Stimulated activated CD4-positive, alpha-beta T cell treated with anti-CD3 and anti-CD28 coated beads, Interleukin-4, amount 100 ng/mL, for 1 hour (primary cell): ENCODE measurements at places on chromosomes 6 and 20.
A peak's percentile ranks its signal among the peaks of the same experiment; 100 is the strongest.

- no peak for DNase-seq
Measured at GRCh38 chr20:57223648-57224489, 42.6 kb downstream of the BMP7 start.

- DNase-seq, result no peak
Measured at GRCh38 chr20:10268636-10269035, 50.0 kb downstream of the SNAP25 start.

DNA sequence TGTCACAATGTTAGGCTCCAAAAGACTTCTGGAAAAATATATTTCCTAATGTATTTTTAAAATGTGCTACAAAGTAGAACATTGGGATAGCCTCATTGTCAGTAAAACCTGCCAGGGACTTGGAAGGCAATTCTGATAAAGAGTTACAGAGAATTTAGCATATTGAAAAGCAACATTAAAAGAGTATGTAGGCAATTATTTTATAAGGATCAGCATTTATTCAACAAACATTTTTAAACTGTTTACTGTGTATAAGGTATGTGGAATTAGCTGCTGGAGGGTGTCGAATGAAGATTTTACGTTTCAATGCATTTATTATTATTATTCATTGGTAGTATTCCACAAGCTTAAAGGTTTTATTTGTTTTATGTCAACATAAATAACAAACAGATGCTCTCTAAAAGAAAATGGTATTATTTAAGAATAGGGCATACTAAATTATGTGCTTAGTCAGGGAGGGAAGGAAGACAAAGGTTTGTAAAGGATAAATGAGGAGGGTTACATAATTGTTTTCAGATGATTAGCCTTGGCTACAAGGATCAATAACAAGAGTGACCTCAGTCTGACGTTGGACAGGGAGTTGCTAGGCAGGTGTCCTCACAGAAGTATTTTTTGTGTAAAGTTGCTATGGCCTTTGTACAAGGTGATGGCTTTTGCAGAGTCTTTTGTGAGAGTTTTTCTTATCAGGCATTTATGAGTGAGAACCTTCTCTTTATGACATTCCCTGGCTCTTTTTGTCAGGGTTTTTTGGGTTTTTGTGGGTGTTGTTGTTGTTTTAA lies 313.4 kb upstream of the PLCB4 start:
- DNase-seq, result no peak

- DNase-seq, result peak; percentile 72
Measured at GRCh38 chr6:25223490-25223991, 55.6 kb upstream of the CARMIL1 start.

GRCh38 chr6:43936476-43936875 lies 166.5 kb downstream of the VEGFA start:
- DNase-seq, result no peak

DNA sequence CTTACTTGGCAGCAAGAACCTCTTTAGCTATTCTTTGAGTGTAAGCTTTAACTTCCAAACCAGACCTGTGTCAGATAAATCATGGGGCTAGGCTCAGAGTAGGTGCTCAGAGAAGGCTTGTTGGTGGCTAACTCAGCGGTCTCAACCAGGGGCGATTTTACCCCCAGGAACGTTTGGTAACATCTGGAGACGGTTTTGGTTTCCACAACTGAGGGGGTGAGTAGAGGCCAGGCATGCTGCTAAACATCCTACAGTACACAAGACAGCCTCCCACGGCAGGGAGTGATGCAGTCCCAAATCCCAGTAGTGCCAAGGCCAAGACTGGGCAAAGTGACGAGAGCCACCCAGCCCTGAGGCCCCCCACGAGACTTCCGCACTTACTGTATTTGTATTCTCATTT lies 59.2 kb downstream of the RAB44 start:
- no peak for DNase-seq

DNA sequence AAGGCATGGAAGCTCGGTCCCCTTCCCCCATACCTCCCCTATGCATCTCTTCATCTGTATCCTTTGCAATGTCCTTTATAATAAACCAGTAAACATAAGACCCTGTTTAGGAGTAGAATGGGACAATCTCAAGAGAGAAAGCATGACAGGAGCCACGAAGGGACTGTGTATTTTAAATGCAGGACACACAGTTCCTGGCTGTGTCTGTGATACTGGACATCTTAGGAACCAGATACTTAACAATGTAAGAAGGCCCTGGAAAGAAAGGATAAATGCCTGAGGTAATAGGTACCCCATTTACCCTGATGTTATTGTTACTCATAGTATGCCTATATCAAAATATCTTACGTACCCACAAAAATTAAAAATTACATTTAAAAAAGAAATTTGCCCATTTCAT lies 36.6 kb downstream of the NUDT3 start:
- DNase-seq, result no peak

- no peak for DNase-seq
Measured at GRCh38 chr20:45894797-45895196, 3.7 kb downstream of the CTSA start.

DNA sequence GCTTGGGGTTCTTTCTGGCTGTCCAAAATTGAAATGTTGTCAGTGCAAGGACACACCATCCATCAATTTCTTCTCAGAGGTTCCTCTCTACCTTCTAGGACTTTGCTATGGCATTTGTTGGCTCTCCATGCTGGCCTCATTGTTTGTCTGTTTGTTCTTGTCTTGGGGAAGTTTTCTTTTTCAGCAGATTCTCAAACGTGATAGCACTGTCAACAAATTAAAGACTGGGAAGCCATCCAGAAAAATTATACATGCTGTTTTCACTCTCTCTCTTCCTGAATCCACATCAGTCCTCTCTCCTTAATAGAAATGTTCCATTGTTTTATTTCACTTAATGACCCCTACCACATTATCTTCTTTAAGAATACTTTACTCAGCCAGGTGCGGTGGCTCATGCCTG lies 130.4 kb downstream of the PCSK2 start:
- no peak for DNase-seq

DNA sequence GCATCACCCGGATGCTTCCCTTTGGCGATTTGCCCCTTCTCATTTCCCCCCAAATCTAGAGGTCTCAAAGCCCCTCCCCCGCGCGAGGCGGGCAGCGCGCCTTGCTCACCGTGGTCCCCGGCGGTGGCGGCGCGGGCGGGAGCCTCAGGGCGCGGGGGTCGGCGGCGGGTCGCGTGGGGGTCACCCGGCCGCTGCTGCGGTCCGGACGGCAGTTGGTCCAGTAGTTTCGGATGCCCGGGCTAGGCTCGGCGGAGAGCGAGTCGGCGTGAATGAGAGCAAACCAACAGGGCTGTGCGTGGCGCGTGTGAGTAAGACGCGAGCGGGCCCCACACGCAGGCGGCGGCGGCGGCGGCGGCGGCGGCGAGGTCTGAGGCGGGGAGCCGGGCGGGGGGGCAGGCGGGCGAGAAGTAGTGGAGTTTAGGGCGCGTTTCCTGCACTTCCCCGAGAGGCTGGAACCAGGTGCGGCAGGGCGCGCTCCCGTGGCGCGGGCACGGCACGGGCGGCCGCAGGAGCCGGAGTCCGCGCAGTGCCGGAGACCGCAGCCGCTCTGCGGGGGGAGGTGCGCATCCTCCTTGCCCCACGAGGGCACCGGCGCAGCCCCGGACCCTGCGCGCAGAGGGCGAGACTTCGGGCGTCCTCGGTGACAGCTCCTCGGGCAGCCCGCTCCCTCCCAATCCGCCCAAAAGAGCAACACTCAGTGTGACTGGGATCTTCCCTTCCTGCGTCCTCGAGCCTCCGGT lies 567 bp downstream of the HS3ST5 start:
- no peak for DNase-seq

DNA sequence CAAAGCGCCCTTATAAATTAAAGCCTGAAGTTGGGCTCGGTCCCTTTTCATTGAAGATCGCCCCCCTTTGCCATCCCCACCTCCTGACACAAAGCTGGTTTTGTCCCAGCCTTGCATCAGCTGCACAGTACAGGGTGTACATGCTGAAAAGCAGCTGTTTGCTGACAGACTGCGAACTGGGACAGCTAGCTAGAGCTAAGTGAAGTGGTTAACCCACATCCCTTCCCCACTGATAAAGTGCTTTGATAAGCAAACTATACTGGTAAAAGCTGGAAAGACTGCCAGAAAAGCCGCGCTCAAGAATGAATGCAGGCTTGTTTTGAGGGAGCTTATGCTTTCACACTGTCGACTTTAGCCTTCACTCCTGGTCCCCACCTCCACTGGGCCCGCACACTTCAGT lies 207.3 kb downstream of the GMDS start:
- DNase-seq, result peak; percentile 2

DNA sequence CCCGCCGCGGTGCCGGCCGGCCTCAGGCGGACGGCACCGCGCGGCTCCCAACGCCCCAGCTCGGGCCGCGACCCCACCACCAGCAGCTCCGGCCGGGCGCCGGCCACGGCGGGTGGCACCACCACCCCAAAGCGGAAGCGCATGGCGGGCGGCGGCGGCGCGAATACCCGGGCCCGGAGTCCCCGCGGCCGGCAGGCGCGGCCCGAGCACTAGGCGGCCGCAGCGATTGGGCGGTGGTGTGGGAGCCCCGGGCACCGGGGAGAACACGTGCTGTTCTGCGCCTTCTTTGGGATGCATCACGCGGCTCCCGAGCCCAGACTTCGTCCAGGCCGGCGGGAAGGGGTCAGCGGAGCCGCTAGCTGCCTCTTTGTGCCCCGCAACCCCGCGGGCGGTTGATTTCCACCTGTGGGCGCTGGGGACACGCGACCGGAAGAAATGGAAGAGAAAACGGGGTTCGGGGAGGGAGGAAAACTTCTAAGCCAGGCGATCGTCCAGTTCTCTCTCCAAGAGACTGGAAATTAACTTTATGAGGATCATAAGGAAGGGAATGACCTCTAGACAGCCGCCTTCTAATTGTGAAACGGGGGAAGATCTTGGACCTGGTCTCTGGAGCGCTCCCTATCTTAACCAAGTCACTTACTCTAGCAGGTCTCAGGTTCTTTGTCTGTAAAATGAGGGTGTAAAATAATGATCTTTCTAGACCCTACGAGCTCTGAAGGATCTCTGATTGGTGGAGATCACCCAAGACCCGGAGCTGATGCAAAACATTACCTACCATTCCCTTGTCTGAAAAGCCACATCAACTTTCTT lies at the start of gene EPM2A:
Gene EPM2A (minus strand): TSS at position 165 of the 810 bp plus-strand sequence. CDS start 22 bp downstream, at position 143.
- DNase-seq, result peak; percentile 61

DNA sequence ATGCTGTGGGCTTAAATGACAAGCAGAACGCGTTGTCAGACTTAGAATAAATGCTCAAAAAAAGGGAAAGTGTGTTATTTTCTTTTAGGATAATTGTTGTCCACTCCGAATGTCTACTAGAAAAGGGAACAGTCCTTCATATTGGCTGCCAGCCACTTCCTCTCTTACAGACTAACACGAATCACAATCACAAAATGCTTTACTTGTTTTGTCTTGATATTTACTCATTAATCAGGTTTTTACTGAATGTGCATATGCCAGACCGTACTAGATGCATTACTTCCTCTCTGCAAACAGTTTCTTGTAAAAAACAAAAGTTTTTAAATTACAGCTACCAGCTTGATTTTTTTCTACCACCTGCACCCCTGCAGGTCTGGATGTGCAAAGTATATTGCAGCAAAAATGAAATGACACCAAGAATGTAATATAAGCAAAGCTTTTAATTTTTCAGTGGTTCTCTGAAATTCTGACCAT lies 821 bp downstream of the DHX35 start:
- no peak for DNase-seq

GRCh38 chr20:37421988-37422387 lies 76.0 kb downstream of the SRC start:
- DNase-seq, result no peak

- DNase-seq, result no peak
Measured at GRCh38 chr20:32999603-33000250, 4.5 kb downstream of the SUN5 start.

DNA sequence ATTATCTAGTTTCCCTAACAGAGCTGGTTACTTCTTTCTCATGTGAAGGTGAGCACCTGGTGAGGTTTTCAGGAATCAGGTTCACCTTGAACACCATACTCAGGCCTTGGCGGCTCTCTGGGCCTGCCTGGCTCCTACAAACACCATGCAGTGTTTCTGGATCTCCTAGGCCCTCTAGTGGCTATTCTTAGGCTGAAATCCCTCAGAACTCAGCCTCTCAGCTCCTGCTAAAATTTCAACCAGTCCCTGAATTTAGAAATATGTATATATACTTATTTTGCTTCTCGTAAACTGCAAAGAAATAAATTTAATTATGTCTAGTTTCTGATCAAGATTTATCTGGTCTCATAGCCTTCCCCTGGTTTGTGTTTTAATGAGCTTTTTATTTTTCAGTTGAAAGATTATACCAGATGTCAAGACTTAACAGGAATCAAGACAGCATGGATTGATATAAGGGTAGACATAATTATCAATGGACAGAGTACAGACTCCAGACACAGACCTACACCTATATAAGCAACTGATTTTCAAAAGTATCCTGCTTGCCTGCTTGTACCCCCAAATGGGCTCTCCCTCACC lies 55.9 kb downstream of the ANKEF1 start:
- peak; percentile 4 for DNase-seq

GRCh38 chr6:136326038-136326553 lies 36.5 kb upstream of the BCLAF1 start:
- DNase-seq, result no peak

- no peak for DNase-seq
Measured at GRCh38 chr6:154872542-154873114, 122.5 kb upstream of the TIAM2 start.

- peak; percentile 58 for DNase-seq
Measured at GRCh38 chr20:52191916-52192718, 538 bp upstream of the ZFP64 start.

DNA sequence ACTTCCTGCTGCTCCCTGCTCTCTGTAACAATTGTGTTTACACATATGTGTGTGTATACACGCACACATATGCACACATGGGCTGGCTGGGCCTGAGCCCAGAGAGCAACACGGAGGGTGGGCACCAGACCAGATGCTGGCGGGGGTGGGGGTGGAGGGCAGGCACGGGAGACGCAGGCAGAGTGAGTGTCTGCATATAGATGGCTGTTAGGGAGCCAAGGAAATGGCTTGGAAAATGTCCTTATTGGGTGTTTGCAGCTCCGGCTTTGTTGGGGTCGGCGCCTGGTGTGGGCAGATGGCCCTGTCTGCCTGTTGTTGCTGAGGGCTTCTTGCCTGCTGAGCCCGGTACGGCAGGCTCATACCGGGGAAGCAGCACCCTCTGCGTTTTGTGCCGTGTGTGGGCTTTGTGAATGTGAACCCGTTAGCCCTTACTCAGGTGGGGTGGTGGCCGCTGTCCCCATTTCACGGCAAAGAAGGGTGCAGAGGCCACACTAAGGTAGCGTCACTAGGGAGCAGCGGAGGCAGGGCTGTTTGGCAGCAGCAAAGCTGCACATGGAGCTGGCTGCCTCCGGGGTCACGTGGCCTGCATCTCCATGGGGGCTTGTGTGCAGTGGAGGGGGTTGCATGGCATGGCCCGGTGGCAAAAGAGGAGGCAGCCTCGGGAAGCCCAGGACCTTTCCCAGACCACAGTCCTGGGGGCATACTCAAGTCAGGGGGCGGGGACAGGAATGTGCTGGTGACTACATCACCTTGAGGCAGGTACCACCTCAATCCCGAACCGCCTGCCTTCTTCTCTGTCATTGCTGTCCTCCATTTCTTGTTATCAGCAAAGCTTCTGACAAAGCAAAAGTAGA lies 47.4 kb upstream of the SRF start:
- no peak for DNase-seq

DNA sequence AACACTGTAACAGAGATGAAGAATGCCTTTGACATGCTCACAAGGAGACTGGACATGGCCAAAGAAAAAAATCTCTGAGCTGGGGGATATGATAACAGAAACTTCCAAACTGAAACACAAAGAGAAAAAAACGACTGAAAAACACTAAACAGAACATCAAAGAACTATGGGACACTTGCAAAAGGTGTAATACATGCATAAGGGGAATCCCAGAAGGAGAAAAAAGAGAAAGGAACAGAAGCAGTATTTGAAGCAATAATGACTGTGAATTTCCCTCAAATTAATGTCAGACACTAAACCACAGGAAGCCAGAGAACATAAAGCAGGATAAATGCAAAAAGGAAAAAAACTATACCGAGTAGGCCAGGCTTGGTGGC lies 117.4 kb upstream of the ARID1B start:
- DNase-seq, result no peak
